ENCODE measurements at places on chromosomes 16 and 17. TPM values are rescaled to one million over a fixed set of nuclear protein-coding genes. Genes with fewer than 3 reads are reported as not detected.

Gene PRKCB
- 47.8 TPM for total RNA-seq

GRCh38 chr16:68396481-68396880, 51.8 kb downstream of the SMPD3 start:
- DNase-seq: no peak

- no peak for DNase-seq
These were observed 8.8 kb downstream of the SCIMP start for GRCh38 chr17:5225668-5226457.

DNA sequence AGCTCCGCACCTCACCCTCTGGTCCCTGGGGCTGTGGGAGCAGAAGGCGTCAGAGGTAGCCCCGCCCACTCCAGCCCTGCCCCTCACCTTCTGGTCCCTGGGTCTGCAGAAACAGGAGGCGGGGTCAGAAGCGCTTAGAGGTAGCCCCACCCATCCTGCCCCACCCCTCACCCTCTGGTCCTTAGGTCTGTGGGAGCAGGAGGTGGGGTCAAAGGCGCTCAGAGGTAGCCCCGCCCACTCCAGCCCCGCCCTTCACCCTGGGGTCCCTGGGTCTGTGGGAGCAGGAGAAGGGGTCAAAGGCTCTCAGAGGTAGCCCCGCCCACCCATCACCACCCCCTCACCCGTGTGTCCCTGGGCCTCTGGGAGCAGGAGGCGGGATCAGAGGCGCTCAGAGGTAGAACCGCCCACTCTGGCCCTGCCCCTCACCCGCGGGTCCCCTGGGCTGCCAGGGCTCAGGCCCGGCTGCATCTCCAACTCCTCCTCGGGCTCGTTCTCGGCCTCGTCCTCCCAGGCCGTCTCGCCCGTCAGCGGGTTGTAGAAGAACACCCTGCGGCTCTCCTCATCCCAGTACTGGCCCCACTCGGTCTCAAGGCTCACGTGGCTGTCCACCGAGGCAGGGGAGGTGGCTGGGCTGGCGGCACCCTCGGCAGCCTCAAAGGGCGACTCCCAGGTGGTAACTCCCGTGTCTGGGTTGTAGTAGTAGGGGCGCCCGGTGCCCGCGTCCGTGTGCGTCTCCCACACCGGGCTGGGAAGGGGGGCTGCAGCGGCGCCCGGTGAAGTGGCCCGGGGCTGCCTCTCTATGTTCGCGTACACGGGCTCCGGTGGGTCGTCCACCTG, 27.2 kb downstream of the ARHGAP27 start:
- no peak for DNase-seq

Gene SLC16A13
- 5.0 TPM for total RNA-seq
